ENCODE measurements at places on chromosomes 13 and 19. TPM values are rescaled to one million over a fixed set of nuclear protein-coding genes. Genes with fewer than 3 reads are reported as not detected.

The SLC6A16 gene
- 0.96 TPM for total RNA-seq

The ATP1A3 gene
- total RNA-seq: not detected

The GPR180 gene
- total RNA-seq: 9.1 TPM

The EFNB2 gene
- 121 TPM for total RNA-seq

The CEACAM7 gene
- not detected for total RNA-seq

All from vein endothelial cell (primary cell).